ENCODE measurements at places on chromosomes 6 and 20.
A peak's percentile ranks its signal among the peaks of the same experiment; 100 is the strongest.

DNA sequence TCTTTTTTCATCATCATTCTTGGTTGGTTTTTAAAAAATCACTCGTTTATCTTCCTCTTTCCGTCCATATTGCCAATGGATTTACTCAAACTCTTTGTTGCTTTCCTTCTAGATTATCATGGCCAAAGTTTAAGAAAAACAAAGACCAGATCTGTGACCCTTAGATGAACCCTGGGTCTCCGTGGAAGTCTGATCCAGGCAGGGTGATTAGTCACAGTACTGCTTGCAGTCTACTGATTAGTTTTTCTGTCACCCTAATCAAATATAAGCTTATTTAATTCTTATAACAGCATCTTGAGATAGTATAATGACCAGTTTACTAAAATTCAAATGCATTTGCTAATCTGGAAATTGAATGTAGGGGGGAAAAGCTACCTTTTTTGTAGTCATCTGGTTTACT is 6.0 kb upstream of the SMIM28 start:
- DNase-seq = no peak

GRCh38 chr6:88722686-88723085 is 240.7 kb downstream of the RNGTT start:
- no peak for DNase-seq

- DNase-seq = no peak
Observed at GRCh38 chr20:48758206-48758820, 69.5 kb downstream of the PREX1 start.

- no peak for DNase-seq
Observed at GRCh38 chr6:131741688-131742393, 31.0 kb upstream of the CTAGE9 start.

DNA sequence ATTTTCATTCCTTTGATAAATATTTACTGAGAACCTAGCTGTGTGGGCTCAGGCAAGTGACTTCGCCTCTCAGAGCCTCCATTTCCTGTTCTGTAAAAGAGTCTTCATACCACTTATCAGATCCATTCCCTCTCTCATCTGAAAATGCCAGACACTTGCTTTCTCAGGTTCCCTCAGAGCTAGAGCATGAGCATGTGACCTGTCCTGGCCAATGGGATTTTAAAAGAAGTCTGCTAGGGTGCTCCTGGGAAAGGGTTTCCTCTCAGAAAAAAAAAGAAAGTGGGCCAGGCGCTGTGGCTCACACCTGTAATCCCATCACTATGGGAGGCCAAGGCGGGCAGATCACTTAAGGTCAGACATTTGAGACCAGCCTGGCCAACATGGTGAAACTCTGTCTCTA is 5.3 kb downstream of the KCNB1 start:
- DNase-seq = no peak

DNA sequence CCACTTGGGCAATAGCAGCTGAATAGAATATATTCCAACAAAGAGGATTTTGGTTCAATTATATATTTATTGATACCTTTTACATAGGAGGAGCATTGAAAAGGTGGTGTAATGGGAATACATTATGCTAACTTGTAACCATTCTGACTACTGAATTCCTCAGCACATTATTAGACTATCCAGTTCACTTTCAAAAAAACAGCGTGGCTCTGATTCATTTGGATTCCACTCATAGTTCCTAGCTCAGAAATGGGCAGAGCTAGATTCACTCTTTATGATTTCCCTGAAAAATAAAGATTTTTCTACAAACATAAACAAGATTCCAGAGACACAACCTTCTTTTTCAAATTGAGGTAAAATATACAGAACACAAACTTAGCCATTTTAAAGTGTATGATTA is 9.2 kb upstream of the TRERF1 start:
- no peak for DNase-seq

- no peak for DNase-seq
Observed at GRCh38 chr6:24480705-24481104, 8.7 kb downstream of the GPLD1 start.

DNA sequence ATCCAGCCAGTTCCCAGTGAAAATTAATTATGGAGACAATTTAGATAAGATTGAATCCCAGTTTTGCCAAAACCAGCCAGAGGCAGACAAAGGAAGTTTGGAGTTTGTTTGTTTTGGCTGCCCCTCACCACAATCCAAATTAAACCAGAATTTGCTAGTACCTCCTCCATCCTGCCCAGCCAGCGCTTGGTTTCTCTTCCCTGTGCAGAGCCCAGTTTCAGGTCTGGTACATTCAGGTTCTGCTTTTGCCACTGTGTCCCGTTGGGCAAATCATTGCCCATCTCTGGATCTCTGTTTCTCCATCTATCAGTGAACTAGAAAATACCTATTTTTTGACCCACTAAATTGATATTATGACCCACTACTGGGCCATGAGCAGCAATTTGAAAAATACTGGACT is 26.4 kb downstream of the FOXP4 start:
- DNase-seq = no peak

GRCh38 chr20:34922654-34923381 is 32.8 kb downstream of the GSS start:
- no peak for DNase-seq

DNA sequence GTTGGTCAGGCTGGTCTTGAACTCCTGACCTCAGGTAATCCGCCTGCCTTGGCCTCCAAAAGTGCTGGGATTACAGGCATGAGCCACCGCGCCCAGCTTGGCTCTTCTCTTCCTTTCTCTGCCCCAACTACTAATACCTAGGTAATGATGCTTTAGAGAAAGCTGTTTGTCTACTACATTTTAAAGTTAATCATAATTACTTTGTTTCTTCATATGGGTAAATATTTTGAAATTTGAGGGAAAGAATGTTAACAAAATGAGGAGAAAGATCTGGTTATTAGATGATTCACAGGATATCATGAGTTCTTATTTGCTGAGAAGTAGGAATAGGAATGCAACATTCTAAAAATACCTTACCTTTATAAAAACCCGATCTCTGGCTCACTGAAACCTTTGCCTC is 18.4 kb upstream of the PTPRK start:
- DNase-seq = no peak

GRCh38 chr6:142842418-142843261 is 102.3 kb downstream of the HIVEP2 start:
- DNase-seq = no peak

DNA sequence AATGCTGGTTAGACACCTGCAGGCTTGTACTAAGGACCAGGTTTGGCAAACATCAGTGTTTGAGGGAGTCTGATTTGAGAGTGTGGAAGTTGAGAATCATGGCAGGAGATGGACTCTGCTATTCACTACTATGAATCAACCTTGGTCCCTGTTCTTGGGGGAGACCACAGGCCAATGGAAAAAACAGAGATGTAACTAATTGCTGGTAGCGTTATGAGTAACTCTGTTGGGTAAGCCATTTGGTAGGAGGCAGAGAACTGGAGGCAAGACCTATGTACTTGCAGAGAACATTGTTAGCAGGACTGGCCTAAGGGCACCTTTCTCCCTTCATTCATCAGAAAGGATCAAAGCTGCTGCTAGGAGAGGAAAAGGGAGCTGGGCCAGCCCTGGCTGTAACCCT is 8.3 kb upstream of the WFDC2 start:
- no peak for DNase-seq

GRCh38 chr6:168122011-168122410 is 43.0 kb upstream of the FRMD1 start:
- DNase-seq = no peak

GRCh38 chr6:156957931-156958547 is 180.9 kb downstream of the ARID1B start:
- DNase-seq = no peak

GRCh38 chr6:39102071-39102820 is 12.7 kb downstream of the SAYSD1 start:
- peak; percentile 70 for DNase-seq

- DNase-seq = no peak
Observed at GRCh38 chr6:153449279-153449678, 318.2 kb upstream of the RGS17 start.

GRCh38 chr6:166911248-166911677 is 45.1 kb downstream of the RNASET2 start:
- DNase-seq = no peak

- DNase-seq = no peak
Observed at GRCh38 chr6:53647462-53648094, 18.0 kb downstream of the KLHL31 start.

GRCh38 chr20:4373454-4373853 is 348.3 kb upstream of the PRND start:
- DNase-seq = no peak

DNA sequence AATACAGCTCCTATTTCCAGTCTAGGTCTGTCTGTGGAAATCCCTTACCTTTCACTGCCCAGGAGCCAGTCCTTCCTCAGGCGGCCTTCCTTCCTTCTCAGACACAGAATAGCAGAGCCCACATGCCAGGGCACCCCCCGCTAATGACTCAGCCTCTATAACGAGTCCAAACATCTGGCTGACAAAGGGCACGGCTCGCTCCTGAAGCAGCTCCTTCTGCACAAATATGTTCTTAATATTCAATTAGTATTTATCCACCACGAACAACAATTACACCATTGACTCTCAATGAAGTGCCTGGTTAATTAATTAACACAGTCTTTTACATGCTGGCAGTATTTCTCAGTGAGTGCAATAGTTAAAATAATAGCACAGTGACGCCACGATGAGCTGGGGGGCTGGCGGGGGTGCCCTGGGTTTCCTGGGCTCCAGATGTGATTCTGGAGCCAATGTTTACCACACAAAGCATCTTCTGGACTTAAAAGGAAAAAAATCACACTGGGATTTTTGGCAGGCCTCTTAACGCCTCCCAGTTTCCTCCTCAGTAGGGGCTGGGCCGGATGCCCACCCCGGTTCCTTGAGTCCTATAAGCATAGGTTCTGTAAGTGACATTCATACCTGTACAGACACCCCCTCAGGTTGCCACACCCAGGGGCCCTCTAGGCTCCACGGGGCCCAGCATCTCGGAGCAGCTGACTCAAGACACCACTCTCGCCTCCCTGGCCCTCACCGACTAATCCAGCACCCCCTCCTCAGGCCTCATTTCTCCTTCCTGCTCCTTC is 158.6 kb upstream of the MLN start:
- no peak for DNase-seq

- no peak for DNase-seq
Observed at GRCh38 chr20:10982692-10983091, 308.9 kb upstream of the JAG1 start.

DNA sequence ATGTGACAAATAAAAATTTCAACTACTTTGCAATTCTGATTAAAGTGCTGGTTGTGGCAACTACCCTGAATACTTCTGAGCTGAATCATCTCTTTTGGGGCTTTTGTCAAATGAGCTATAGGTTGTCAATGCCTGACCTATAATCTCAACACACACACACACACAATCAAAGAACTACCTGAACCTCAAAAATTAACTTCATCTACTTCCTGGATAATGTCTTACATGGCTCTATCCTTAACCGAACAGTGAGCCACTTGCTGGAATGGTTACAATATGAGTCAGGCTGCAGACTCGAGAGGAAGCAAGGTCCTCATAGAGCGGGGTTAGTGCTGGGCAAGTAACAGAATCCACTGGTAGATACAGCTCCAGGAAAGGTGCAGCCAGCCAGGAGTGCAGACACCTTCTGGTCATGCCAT is 70.6 kb upstream of the DST start:
- no peak for DNase-seq

- DNase-seq = no peak
Observed at GRCh38 chr6:154356690-154357089, at the start of gene IPCEF1. IPCEF1 (minus strand) TSS chr6:154356803; CDS start chr6:154265947, 90,856 bp downstream.

DNA sequence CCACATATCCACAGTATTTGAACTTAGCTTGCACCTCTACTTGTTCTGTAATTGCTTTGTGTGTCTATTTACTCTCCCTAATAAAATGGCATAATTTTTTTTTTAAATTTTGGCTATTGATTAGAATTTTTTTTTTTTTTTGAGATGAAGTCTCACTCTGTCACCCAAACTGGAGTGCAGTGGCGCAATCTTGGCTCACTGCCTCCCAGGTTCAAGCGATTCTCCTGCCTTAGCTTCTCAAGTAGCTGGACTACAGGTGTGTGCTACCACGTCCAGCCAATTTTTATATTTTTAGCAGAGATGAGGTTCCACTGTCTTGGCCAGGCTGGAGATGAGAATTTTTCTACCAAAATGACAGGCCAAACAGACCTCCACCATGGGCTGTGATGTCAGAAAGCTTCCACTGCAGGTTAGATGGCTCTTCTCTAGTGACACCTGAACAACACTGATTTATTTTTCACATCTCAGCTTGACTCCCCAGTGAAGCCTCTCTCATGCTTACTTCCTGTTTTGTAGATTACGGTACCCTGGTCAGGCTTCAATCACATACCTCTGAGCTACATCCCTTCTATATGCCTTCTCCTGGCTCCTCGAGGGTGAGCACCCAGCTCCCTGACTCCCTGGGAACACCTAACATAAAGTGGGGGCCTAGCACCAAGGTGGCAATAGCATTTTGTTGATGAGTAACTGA is 112.8 kb downstream of the ARHGAP18 start:
- DNase-seq = no peak

GRCh38 chr6:144654506-144654905 is 369.4 kb downstream of the UTRN start:
- no peak for DNase-seq

GRCh38 chr6:138970159-138970558 is 17.9 kb downstream of the REPS1 start:
- no peak for DNase-seq

- DNase-seq = peak; percentile 31
Observed at GRCh38 chr20:63335711-63336110, 25.4 kb downstream of the CHRNA4 start.

DNA sequence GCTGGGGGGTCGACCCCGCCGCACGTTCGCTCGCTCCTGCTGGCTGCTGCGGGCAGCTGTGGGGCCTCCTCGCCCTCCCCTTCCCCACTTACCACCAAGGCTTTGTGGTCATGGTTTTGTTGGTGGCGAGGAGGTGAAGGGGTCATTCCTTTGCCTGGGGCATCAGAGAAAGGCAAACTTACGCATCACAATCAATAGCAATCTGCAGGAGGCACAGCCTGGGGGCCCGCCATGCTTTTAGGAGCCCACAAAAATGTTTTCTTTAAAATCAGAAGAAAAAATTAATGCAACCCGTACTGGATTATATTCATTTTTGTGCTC is 137.0 kb downstream of the IMPG1 start:
- no peak for DNase-seq

DNA sequence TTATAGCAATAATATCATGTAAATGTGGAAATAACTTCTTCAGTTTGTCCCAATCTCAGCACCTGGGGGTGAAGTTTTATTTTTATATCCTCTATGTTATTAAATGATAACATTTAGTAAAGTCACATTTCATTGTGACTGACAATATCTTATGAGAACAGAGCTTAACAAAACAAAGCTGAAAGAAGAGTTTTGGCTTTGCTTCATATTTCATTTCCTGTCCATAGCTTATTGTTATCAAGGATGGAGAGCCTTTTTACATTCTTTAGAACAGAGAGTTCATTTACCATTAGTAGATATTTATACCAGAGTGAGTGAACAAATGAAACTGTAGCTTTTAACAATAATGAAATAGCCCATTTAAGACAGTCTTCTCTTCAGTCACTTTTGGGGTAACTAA is 231.9 kb upstream of the SGK1 start:
- DNase-seq = no peak

GRCh38 chr20:50715694-50716093 is 15.7 kb upstream of the PARD6B start:
- DNase-seq = no peak

- no peak for DNase-seq
Observed at GRCh38 chr20:4006640-4007039, 8.7 kb downstream of the RNF24 start.

GRCh38 chr6:117463762-117464665 is 18.5 kb upstream of the DCBLD1 start:
- DNase-seq = no peak

GRCh38 chr20:57772349-57772964 is 62.6 kb upstream of the PMEPA1 start:
- no peak for DNase-seq

- DNase-seq = peak; percentile 22
Observed at GRCh38 chr6:169420912-169421543, 167.4 kb upstream of the THBS2 start.

Data from endothelial cell (in vitro differentiated cells).